Left forelimb (tissue), 1 donor: ENCODE measurements at places on chromosomes 11 and 22.
A peak's percentile ranks its signal among the peaks of the same experiment; 100 is the strongest.

DNA sequence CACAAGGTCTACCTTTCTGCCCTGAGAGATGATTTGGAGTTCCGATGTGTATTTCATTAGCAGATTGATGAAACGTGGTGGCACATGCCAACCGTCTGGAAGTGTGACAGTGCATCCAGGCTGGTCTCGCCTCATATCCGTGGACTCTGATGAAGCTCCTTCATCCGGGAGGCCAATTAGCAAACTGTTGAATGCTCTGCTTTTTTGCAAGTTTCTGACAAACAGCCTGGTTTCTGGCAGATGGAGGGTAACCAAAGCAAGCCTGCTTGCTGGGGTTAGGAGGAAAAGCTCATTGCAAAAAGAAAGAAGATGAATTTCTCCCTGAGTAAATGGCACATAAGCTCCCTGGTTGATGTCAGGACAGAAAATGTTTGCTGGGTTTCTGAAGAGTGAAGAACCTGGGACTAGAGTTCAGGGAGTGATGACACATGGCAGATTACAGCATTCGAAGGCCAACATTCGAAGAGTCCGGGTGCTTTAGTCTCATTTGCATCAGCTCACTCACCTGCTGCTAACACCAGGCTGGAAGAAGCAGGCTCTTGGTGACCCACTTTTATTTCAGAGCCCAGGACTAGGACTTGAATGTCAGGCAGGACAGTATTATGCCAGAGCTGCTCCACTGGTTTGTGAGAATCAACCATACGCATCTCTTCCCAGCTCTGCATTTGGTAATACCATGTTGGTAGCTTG is 135.9 kb upstream of the TTC12 start:
- DNase-seq = no peak

- no peak for DNase-seq
Measured at GRCh38 chr22:36893262-36893661, 20.2 kb upstream of the CSF2RB start.

DNA sequence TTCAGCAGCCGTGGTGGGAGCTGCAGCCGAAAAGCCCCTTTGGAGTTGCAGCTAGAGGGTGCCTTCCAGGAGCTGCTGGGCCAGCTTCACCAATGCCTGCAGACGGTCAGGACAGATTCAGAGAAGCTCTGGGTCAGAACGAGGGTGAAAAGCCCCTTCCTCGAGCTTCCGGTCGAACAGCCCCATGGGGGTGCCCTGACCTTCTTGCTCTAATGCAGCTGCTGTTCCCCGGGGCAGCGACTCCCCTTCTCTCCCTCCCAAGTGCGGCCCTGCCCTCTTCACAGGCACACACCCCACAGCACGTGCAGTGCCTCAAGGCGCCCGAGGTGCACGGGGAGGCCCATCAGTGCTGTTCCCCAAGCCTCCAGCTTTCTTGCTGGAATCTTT is 9.6 kb upstream of the IFITM3 start:
- DNase-seq = no peak

DNA sequence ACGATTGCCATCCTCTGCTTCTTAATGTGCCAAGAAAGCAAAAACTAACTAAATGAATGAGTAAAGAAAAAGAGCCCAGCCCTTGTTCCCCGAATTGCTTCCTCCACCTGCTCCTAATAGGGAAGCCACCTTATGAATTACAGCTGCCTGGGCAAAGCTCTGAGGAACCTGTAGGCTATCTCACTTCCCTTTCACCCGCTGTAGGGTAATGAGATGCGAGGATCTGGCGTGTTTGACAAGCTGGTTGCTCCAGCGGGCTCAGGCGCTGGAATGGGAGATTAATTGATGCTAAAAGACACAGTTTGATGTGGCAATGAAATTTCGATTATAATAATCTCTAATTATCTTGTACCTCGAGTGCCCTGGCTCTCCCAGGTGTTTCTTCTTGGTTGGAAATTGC is 256.4 kb downstream of the NTM start:
- DNase-seq = no peak

GRCh38 chr11:91231226-91231625 is 993.4 kb upstream of the FAT3 start:
- DNase-seq = no peak

DNA sequence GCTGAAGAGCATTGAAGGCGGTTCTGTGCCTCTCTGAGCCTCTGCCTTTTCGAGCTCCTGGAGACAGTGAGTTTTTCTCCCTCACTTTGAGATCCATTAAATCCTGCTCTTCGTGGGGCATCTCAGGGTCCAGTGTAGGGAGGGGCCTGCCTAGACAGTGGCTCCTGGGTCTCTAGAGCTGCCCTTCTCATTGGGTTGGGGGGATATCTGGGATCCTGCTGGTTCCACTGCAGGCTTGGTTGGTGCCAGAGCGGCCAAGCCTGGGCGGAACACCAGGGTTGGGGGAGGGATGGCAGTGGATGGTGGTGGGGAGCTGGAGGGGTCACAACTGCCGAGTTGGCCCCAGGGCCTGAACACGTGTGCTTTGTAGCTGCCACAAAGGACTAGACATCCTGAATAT is 52.2 kb upstream of the CARS1 start:
- DNase-seq = no peak

GRCh38 chr11:133697161-133697560 is 148.2 kb downstream of the SPATA19 start:
- DNase-seq = no peak

DNA sequence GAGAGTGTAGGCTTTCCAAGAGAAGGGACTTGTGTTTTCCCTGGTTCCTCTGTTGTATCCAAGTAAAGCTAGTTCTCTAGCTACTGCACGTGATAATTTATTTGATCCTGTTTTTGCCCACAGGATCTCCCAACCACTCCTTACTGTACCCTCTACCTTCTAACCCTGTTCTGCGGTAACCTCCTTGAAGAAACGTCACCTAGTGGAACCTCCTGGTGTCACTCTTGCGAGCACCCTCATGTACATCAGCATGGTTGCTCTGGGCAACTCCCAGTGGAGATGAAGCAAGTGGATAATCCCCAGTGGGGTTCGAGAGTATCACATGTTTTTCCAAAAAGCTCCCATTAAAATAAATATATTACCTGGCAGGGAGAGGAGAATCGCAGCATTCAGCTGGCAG is 108.9 kb upstream of the CLMP start:
- DNase-seq = no peak

DNA sequence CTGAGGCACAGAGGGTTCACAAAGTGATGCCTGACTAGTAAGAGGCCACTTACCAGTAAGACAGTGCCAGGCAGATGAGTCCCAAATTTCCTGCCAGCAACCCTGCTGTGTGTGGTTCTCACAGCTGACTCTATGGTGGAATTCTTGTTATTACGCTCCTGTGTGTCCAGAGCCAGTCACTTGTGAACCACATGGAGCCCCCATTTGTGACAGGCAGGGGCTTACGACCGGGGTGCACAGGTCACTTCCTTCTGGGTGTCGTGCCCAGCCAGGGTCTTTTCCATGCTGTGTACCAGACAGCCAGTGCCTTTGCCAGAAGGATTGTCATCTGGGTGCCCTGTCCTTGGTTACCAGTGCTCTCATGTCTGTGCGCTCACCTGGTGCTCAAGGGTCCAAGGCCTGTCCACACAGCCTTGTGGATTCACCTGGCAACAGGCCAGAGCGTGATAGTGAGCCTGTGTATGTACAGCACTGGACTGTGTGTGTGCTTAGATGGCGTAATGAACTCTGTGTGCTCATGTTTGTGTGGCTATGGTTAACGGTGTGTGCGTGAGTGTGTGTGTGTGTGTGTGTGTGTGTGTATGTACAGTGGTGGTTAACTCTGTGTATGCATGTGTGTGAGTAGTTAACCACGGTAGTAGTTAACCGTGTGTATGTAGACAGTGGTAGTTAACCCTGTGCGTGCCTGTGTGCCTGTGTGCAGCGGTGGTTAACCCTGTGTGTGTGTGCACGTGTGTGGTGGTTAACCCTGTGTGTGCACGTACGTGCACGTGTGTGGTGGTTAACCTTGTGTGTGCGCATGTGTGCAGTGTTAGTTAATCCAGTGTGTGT is 18.6 kb downstream of the GRAMD4 start:
- DNase-seq = no peak

DNA sequence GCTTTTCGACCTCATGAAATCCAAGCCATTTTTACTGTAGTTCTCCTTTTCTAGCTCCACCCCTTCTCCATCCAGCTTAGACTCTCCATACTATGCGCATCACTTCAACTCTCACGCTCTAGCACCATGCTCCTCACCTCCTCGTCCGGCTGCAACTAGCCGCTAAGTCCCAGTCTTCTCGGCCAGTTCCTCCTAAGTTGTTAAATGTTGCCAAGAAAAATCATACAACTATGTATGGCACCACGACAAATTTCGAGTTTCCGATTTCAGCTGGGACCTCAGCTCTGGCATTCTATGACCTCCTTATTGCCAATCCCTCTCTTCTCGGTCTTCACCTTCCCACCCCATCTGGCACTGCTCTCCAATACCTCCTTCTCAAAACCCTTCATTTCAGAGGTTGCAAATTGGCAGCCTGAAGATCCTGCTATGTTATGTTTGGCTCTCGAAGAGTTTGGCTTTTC is 1.0 kb downstream of the ZNF70 start:
- DNase-seq = no peak

GRCh38 chr11:119078675-119079420 is 5.8 kb upstream of the HMBS start:
- no peak for DNase-seq

DNA sequence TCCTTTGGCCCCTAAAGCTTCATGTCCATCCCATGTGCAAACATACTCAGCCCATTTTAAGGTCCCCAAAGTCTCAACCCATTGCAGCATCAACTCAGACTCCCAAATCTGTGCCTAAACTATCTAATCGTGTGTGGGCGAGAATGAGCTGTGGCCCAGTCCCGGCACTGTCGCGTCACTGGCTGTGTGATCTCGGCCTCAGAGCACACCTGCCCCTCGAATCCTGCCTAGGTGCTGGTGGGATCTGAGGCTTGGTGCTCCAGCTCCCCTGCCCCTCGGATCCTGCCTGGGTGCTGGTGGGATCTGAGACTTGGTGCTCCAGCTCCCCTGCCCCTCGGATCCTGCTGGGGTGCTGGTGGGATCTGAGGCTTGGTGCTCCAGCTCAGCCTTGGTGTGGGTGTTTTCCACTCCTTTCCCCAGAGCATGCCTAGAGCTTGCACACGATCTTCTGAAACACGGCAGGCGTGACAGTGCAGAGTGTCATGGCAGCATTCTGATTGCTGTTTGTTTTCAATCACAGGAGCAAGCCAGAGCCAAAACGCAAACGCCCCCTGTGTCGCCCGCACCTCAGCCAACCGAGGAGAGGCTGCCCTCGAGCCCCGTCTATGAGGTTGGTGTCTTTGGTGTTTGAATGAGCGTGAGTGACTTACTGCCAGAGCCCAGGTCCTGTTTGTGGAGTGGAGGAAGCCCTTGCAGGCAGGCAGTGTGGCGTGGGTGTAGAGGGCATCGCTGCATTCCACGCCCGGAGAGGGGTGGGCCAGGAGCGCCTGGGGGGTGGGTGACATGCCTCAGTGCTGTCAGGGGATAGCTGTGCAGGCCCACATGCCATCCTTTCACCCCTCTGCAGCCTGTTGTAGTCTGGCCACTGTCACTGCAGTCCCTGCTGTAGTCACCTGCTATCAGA is 32.6 kb downstream of the CTTN start:
- no peak for DNase-seq

GRCh38 chr11:1203505-1204271 is 19.2 kb upstream of the MUC5B start:
- DNase-seq = peak; percentile 55

DNA sequence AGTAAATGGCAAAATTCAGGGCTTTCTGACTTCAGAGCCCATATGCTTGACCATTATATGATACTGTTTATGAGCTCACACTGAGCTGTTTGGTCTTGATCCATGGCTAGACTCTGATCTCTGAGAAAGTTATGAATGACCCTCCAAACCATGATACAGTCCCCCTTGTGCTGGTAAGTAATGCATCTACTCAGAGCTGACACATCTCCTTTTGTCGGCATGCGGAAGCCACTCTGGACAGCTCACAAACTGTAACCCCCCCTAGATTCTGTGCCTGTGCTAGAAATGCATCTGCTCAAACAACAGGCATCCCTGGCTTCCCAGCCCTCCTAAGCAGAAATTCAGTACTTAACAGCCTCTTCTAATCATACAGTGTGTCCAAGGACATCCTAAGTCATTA is 150.8 kb upstream of the RAG2 start:
- no peak for DNase-seq

GRCh38 chr11:115930886-115931547 is 426.8 kb upstream of the CADM1 start:
- no peak for DNase-seq

DNA sequence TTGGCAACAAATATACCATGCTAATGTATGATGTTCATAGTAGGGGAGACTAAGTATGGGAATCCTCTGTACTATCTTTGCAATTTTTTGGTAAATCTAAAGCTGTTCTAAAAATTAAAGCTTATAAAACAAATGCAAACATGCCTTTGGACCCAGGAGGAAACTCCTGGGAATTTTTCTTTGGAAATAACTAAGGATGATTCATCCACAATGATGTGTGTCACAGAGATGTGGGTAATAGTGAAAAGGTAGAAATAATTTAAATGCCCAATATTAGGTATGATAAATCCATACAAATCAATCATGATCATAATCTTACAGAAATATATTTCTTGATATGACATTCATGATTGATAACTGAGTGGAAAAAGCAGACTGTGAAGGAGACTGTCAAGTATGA is 135.8 kb downstream of the TRIM44 start:
- DNase-seq = no peak

DNA sequence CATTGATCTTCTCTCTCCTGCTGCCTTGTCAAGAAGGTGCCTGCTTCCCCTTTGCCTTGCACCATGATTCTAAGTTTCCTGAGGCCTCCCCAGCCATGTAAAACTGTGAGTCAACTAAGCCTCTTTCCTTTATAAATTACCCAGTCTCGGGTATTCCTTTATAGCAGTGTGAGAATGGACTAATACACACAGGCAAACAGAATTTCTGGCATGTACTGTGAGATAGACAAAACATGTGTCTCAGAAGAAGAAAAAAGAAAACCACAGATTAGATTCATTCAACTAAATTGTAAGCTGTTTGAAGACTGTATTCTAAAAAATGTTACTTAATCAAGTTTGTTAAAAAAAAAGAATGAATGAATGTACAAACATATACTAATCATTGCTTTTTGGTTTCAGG is 1.5 kb upstream of the MMP20 start:
- DNase-seq = no peak

DNA sequence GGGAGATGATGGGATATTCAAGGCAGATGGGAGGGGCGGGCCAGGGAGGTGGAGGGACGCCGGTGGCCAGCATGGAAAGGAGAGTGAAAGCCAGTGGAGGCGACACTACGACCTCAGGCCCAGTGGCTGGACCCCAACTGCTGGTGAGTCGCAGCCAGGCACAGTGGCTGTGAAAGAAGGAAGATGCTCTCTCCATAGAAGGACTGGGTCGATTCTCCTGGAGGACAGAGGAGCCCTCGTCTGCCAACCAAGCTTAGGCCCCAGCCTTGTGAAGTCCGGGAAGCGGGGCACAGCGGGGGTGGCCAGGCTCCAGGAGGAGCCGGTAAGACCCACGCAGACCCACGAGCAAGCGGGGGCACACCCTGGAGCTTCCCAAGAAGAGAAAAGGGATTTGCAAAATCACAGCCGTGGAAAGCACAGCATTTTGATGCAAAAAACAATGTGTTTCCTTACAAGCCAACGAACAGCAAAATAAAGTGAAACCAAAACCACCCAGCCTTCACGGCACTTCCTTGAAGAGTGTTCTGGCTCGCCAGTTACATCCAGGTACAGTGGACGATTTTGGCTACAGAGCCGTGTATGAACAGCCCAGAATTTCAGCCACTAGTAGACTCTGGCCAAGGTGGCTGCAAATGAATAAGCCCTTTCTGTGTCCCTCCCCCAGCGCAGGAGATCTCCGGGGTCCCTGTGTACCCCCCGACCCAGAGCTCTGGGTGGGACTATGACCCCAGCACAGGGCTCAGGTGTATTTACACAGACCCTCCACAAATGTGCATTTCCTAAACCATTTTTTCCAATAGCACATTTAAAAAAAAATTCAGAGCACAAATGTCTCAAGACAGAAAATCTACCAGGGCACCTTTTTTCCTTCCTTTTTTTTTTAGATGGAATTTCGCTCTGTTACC is 96.9 kb downstream of the TRMU start:
- no peak for DNase-seq
